ENCODE measurements at places on chromosomes 1 and 21.

- DNase-seq = no peak
Observed at GRCh38 chr21:33976082-33977016, 60.7 kb upstream of the ATP5PO start.

- DNase-seq = no peak
Observed at GRCh38 chr1:39450956-39451606, 40.4 kb upstream of the BMP8A start.

GRCh38 chr1:230286166-230286889, 139.8 kb downstream of the PGBD5 start:
- no peak for DNase-seq

GRCh38 chr1:23481026-23481597, 2.9 kb downstream of the ASAP3 start:
- no peak for DNase-seq

- DNase-seq = no peak
Observed at GRCh38 chr21:33640697-33641351, 717 bp downstream of the CRYZL1 start.

DNA sequence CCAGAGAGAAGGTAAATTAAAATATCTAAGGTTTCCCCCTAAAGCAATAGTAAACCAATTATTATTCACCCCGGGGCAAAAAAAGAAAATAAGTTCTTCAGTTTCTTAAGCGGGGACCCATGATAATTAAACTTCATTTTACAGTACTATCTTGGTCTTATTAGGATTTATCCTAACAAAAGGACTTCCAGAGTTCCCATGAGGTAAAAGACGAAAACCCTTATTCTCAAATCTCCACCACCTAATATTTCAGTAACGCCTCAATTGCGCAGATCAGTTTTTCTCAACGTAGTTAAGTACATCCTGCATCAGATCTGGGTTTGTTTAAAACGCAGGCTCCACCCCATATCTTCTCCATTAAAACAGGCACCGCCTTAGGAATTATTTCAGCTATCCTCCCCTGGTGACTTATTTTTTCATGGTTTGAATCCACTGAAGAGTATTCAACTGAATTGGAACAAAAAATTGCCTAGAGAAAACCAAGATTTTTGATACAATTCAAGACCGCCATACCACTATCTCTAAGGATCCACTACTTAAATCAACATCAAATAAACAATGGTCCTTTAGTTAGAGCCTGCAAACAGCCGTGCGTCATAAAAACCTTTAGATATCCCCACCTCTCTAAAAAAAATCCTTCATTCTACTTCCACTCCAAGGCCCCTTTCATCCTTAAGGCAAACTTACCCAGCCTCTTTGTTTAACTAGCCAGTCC, 1.7 kb downstream of the MCL1 start:
- DNase-seq = peak; percentile 24

- DNase-seq = no peak
Observed at GRCh38 chr1:70915258-70916033, 132.2 kb downstream of the PTGER3 start.

- DNase-seq = no peak
Observed at GRCh38 chr1:239952348-239953308, 139.1 kb upstream of the FMN2 start.

DNA sequence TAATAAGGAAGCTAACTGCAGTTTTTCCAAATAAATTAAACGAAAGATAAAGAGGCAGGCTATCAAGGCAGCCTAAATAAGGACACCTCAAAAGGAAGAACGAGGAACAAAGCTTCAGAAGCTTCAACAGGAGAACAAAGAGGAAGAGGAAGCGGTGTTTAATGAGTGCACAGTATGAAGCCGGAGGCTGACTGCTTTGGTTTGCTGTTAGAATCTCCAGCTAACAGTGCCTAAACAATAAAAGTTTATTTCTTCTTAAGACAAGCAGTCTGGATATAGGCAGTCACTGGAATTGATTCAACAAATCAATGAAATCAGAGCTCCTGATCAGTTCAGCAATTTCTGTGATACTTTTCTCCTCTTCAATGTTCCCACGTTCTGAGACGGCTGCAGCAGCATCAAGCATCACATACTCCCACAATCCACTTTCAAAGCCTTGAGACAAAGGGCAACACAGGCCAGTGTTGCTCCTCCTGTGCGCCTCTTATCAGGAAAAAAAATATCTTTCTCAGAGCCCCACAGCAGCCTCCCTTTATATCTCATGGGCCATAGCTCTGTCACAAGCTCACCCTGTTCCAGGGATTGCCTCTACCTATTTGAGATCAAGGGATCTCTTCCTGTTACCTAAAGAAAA, 365.6 kb upstream of the ST6GALNAC5 start:
- DNase-seq = no peak

GRCh38 chr1:24389231-24389678, 24.3 kb downstream of the STPG1 start:
- no peak for DNase-seq

DNA sequence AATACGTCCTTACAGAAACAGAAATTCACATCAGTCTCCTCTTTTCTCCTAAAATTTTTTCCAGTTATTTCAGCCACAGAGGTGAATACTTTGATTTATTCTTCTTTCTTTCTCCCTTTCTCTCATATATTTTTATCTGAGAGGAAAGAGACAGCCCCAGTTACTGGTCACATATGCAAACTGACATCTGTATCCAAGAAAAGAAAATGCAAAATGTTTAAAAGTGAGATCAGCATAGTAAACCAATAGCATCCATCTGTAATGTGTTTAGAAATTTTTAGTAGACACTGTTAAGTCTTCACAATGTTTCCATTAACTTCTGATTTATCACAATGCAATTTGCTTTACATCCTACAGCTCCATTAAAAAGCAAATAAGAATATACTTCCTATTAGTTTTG, 53.5 kb downstream of the NTNG1 start:
- no peak for DNase-seq

- no peak for DNase-seq
Observed at GRCh38 chr1:47987601-47988000, 9.6 kb downstream of the TRABD2B start.

- DNase-seq = no peak
Observed at GRCh38 chr21:16377857-16378256, 648.1 kb downstream of the USP25 start.

DNA sequence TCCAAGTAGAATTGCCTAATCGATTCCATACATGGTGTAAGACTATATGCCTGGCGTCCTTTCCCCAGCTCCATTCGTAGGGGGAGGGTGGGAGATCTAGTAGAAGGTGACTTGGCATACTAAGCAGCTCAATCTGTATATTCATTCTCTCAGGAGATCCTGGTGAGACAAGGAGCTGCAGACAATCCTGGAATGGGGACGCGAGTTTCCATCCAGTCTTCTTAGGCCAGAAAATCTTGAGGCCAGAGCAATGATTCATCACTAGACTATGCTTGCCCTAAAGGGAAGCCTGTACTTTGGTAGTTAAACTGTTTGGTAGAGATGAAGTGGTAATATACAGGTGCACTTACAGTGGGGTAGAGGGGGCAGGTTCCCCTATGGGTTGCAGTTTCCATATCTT, 468.7 kb downstream of the ADGRL2 start:
- no peak for DNase-seq

DNA sequence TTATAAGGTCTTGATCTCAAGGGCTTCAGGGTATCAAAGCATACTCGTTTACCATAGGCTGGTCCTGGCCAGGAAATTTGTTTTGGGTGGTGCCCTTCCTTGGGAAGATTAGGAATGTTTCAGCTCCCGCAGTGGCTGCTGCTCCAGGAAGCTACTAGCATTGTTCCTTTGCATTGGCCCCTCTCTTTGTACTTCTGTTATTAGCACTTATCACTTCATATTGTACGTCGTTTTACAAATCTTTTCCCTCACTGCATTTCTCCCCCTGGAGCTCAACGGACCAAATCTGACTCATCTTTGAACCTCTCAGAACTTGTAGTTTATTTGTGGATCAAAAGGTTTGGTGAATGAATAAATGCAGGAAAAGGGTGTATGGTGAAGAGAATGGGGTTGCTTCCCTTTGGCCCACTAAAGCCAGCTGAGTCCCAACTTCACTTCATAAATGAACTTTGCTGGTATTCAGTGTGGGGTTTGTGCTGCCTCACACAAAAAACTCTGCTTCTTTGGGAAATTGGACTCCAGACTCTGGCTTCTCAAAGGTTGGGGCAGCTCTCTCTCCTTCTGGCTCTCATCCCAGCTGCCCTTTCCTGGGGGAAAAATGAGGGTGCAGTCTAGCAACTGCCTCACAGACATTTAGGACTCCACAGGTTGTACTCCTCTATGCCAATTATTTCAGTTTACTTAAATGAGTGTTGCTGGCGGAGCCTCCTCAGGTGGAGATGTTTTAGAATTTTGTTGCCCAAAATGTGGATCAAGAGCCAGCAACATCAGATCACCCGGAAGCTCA, 5.9 kb downstream of the GNAT2 start:
- no peak for DNase-seq

DNA sequence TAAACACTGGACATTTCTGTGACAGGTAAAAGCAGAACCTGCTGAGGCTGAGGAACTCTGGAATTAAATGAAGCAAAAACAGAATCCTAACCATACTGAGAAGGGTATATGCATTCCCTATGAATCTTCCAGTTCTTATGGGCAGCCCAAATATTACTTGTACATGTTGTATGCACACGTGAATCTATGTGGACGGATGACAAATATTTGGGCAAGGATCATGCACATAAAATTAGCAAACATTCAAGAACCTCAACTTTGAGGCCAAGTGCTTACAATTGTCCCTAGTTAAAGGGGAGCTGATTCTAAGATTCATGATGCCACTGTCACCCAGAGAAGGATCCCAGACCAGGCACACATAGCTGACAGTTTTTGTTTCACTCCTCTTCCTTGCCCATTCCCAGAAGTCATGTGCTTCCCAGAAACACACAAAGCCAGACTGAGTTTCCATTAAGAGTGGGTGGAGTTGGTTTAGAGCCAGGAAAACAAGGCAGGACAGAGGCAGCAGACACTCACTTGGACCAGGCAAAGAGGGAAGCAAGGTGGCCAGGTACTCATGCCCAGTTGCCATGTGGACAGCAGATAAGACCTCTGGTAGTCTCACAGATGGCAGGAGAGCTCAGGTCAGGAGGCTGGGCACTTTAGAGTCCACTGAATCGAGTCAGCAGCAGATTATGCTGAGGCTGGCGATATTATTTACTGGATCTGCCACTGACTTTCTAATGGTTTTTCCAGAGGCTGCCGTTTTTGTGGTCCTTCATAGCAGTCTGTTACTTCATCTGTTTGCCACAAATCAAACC, 25.6 kb downstream of the AK2 start:
- peak; percentile 62 for DNase-seq

GRCh38 chr1:223233410-223234169, 90.5 kb upstream of the TLR5 start:
- DNase-seq = no peak

- DNase-seq = no peak
Observed at GRCh38 chr1:95384567-95384966, 150.6 kb downstream of the RWDD3 start.

DNA sequence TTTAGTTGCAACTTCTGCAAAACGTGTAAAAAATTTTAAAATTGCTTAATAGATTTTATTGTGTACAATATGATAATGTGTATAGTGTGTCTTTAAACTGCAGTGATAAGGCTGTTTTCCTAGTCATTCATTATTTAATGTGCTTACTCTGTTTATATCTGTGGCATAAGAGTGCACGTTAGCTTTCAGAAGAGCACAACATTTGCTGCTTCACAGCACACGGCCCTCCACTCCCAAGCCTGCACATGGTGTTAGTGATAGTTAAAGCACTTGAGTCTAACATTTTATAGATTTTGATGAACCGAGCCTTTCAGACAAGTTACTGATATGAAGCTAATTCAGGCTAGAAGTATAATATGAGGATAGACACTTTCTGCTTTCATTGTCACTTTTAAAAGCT, 120.6 kb downstream of the ADGRL2 start:
- no peak for DNase-seq

DNA sequence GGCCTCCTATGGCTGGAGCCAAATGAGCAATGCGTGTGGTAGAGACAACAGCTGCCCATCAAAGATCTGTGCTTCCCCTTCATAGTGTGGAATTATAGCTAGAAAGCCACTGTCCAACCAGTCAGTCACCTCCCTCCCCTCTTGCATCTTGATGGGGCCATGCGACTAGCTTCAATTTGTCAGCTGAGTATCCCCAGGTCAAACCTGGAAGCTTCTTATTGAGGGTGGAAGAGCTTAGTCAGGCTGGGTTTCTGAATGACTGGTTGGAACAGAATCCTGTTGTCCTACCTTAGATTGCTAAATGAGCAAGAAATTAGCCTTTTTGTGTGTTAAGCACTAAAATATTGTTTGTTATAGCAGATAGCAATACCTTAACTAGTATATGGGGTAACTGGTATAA, 625.4 kb downstream of the PTPRC start:
- DNase-seq = no peak

DNA sequence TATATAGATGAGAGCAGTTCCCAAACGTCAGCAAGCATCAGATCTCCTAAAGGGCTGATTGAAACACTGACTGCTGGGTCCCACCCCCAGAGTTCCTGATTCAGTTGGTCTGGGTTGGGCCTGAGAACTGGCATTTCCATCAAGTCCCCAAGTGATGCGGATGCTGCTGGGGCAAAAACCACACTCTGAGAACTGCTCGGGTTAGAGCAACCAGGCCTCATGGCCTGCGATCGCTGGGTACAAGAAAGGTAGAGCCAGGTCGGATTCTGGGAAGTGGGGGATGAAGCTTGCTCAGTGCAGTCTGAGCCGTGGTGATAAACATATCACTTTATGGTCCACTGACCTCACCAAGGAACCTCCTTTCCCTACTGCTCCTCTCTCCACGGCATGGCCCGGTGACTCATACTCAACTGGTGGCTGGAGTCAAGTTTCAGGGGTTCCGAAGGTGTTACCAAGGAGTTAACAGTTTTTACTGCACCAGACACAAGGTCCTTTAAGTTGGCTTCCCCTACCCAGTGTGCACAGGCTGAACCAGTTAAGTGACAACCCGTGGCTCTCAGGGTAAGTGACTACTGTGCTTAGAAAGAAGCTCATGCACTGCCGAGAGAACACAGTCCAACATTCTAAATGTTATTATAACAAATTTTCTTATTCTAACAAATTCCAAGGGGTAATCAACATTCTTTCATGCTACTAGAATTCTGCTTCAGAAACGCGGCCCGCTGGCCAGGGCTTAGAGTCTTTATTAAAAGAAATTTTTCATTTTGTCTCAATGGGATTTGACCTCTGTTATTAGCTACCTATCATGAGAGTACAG, 153.5 kb downstream of the TGFBR3 start:
- no peak for DNase-seq

GRCh38 chr1:156899956-156900718, 6.6 kb downstream of the PEAR1 start:
- DNase-seq = no peak

DNA sequence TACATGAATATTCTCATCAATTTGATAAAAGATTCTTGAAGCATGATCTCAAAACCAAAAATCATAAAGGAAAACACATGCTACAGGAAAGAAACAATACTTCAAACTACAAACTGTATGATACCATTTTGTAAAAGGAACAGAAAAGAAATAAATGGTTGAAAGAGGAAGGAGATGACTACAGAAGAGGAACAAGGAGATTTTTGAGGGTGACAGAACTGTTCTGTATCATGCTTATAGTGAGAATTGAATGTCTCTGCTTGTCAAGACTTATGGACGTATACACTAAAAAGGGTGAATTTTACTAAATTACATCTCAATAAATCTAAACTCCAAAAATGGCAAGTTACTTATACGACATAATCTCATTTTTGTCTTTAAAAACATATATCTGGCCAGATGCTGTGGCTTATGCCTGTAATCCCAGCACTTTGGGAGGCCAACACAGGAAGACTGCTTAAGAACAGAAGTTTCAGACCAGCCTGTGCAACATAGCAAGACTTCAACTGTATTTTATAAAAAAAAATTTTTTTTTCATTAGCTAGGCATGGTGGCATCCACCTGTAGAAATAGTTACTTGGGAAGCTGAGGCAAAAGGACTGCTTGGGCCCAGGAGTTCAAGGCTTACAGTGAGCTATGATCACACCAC, 125.4 kb downstream of the EIF4G3 start:
- no peak for DNase-seq
